ENCODE measurements at places on chromosomes 6 and 20. TPM values are rescaled to one million over a fixed set of nuclear protein-coding genes. Genes with fewer than 3 reads are reported as not detected.
A peak's percentile ranks its signal among the peaks of the same experiment; 100 is the strongest.

GRCh38 chr20:16400234-16400633 is 173.0 kb downstream of the KIF16B start:
- DNase-seq: no peak

GRCh38 chr6:54971825-54972224 is 125.3 kb downstream of the FAM83B start:
- DNase-seq: no peak

- peak; percentile 75 for DNase-seq
Observed at GRCh38 chr6:26223228-26223627, 136.0 kb downstream of the HFE start.

- no peak for DNase-seq
Observed at GRCh38 chr6:1758076-1758679, 148.5 kb downstream of the FOXC1 start.

Gene HCK
- 0.41 TPM for total RNA-seq

Gene LHFPL5
- not detected for total RNA-seq
